NCI-H1436 treated with DMSO at 0.1 percent for 48 hours (cell line): ENCODE measurements at places on chromosomes 5 and 9.

DNA sequence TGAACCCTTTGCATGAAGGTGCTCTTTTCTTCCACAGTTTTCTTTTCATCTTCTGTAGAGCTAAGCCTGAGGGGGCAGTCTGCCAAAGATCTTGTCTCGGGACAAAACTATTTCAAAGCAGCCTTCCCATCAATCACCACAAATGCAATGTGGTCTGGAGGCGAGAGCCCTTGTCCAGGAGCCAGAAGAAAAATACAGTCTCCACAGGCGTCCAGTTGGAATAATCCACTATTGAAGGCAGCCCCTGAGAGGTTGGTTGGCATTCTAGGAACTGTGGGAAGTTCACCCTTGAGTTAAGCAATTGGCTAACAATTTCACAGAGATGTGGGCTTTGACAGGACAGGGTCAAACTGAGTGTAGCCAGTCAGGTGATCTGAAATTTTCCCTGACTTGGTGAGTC is 72.0 kb downstream of the SEMA6A start:
- no peak for DNase-seq

DNA sequence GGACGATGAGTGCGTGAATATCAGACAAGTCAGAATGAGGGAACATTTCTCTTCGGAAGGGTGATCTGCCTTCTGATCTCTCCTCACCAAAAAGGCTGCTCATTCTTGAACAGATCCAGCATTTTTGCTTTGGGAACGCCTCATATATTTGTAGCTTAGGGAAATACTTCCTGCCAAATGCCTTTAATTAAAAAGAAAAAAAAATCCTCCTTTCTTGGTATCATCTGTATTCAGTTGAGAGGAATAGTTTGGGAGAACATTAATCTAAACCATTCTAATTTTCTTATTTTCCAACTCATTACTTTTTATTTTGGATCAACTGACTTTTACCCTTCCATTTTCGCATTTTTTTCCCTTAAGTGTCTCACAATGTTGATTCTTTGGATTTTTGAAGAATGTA is 163.4 kb downstream of the SNX18 start:
- DNase-seq, result no peak

GRCh38 chr9:110622368-110622767 is 42.8 kb upstream of the SVEP1 start:
- no peak for DNase-seq

DNA sequence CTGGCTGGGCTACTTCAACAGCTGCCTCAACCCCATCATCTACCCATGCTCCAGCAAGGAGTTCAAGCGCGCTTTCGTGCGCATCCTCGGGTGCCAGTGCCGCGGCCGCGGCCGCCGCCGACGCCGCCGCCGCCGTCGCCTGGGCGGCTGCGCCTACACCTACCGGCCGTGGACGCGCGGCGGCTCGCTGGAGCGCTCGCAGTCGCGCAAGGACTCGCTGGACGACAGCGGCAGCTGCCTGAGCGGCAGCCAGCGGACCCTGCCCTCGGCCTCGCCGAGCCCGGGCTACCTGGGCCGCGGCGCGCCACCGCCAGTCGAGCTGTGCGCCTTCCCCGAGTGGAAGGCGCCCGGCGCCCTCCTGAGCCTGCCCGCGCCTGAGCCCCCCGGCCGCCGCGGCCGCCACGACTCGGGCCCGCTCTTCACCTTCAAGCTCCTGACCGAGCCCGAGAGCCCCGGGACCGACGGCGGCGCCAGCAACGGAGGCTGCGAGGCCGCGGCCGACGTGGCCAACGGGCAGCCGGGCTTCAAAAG is 36.9 kb upstream of the TTC1 start:
- no peak for DNase-seq

- DNase-seq, result no peak
Observed at GRCh38 chr9:125574126-125574877, 132.7 kb downstream of the MAPKAP1 start.

DNA sequence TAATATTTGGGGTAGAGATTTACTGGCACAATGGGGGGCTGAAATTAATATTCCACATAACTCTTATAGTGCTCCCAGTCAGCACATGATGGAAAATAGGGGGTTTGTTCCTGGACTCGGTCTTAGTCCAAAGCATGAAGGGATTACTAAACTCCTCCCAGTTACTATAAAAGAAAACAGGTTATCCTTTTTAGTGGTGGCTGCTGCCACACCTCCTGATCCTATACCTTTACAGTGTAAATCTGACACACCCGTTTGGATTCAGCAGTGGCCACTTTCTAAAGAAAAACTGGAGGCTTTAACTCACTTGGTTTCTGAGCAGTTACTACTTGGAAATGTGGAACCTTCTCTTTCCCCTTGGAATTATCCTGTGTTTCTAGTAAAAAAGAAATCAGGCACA is 572.9 kb upstream of the PTGER4 start:
- no peak for DNase-seq

DNA sequence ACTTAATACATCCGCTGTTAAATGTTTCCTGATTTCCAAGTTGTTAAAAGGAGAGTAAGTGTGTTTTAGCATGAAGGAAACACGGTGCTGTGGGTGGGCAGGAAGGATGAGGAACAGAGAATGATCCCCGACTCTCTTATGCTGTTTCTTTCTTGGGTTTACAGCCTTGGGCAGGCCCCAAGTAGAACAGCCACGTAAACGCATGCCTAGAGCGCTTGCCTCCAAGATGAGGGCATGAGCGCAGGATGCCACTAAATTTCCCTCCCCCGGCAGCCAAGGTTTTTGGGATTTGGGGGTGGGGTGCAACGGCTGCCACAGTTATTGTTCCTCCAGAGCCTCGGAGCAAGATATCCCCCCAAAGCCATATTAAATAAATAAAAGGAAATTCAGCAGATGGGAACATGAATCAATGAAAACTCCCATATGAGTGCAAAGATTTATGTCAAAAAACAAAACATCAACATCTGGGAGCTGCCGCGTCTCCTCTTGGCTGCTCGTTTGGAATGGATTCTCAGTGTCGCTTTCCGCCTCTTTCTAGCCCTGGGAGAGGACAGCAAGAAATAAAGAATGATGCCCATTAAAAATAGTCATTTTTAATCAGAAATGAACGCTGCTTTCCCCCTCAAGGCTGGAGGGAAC is 10.0 kb upstream of the DELE1 start:
- no peak for DNase-seq

GRCh38 chr9:6305954-6306563 is 22.1 kb upstream of the TPD52L3 start:
- no peak for DNase-seq

DNA sequence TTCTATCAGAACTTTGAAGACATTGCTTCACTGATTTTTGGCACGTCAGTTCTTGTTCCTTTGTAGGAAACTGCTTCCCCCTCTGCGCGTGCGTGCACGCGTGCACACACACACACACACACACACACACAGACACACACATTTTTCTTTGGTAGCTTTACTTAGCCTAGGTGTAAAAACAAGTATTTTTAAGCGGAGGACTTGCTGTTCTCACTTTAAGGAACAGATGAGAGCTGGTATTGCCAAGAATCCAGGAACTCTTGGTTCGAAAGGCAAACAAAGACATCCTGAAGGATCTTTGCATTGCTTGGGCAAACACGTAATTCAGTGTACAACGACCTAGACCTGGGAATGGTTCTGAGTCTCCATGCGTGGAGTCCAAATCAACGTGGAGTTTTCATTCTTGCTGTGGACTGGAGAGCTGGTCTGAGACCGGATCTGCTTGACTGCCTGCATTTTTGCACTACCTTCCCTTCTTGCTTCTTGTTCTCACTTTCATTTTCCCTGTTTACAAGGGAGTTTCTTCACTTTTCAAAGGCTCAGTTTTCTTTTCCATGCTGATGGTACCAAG is 8.2 kb downstream of the TMEM268 start:
- DNase-seq, result no peak

GRCh38 chr5:15499528-15500324 is at the start of gene FBXL7:
FBXL7 (plus strand) TSS chr5:15500180.
- no peak for DNase-seq

DNA sequence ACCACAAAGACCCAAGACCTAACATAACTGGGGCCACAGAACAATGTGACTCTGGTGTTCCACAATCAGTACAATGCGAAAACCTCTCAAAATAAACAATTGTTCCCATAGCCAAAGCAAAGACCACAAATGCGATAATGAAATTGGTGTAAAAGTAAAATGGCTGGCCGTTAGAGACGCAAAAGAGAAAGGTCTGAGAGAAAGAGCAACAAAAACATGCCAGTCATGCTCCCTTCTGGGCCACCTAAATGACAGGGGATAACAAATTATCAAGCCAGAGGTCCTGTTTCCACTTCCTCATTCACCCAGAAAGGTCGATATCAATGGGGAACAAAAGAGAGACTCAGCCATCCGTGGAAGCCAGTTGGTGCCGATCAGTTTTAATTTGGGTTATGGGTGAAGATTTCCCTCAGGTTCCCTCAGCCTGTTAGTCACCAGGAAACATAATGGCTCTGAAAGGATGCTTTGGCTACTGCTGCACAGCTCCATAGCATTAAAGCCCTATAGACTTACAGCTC is 9.2 kb upstream of the CFAP95 start:
- DNase-seq, result no peak

GRCh38 chr5:141914199-141914743 is 9.4 kb upstream of the DELE1 start:
- DNase-seq, result no peak

GRCh38 chr5:102781359-102781758 is 26.3 kb downstream of the PAM start:
- DNase-seq, result no peak

DNA sequence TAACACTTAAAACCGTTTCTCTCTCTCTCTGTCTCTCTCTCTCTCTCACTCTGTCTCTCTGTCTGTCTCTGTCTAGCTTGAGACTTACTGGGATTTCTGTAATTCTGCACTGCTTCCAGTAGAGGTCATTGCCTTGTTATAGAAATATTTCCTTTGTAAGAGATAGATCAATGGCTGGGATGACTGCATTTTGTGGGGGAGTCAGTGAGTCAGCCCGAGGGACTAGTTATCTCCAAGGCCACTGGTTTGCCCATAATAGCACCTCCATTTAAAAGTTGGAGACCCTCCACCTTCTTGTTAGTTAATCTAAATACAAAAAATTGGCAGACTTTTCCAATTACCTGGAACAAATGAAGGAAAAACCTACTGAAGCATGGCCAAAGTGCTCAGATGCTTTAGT is 547.2 kb downstream of the LRRC70 start:
- no peak for DNase-seq

GRCh38 chr5:56818450-56819037 is 3.2 kb downstream of the MAP3K1 start:
- DNase-seq, result no peak

DNA sequence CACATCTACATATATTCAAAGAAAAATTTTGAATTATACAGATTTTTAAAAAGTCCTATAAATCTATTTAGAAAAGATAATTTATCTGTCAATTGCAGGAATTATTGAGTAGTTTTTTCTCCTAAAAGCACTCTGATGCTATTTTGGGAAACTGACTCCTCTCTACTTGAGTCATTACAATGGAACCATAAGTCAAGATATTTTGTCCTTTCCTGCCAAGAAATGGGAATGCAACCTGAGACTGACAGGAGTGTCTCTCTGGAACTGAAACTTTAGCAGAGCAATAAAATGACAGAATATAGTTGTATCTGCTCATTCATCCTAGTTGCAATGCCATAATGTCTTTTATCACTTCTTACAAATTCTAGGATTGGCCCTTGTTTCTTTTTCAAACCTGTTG is 48.6 kb downstream of the CARTPT start:
- DNase-seq, result no peak

DNA sequence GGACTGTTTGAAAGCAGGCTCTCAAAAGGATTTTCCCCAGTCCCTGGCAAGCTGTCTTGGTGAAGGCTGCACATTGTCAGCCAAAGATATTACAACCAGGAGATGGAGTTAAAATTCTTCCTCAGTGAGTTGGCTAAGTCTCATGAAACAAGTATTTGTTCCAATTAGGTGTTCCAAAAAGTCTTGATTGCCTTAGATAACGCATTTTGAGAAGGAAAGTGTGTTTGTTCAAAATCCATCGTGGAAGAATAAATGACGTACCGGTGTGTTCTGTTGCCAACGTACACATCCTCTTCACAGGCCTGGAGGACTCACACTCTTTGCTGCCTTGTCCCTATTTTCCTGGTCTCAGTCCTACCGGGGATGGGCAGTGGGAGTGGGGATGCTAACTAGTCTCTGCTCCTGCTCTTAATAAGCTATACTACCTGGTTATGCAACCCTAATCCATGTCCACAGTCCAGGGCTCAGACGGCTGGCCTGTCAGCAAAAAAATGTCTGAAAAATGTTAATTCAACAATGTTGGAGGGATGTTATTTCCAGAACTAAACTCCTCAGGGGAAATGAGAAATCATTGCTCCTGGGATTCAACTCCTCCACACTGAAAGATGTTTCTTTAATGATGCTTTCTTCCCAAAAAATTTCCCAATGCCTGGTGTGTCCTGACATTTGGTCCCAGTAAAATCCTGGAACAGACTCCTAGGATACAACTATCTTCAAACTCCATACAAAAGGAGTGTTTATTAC is 175.3 kb upstream of the KLF9 start:
- DNase-seq, result no peak

GRCh38 chr5:180718810-180719453 is 20.9 kb downstream of the OR2Y1 start:
- no peak for DNase-seq

DNA sequence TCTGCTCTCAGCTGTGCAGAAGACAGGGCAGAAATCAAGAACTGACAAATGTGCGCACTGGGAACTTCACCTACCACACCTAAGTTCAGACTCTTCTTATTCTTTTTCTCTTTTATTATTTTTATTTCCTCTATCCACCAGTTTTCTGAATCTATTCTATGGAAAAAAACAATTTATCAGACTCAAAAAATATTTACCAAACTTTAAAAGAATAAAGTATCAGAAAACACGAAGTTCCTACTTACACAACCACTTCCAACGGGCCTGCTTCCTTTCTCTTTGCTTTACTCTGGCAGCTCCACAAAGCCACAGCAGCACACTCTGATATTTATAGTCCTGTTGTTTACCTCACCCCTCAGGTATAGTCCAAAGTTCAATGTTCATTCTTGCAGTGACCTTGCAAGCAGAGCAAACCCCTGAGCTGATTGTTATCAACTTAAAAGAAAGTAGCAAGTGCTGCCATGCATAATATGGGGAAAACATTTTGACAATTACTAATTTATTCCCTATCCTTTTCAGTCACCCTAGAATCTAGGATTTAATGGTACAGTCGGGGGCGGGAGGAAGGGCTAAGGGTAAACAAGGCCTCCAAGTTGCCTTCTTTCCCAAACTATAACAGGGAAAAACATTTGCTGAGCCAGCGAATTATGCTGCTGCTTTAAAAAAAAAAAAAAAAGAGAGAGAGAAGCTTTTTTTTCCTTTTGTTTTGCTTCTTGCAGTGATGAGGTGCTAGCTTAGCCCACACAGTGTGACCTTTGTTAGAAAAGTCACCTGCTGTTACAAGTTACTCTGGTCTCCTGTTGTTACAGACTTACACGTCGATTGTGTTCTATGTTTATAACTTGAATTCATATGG is at the start of gene SELENOP:
SELENOP (minus strand) TSS at position 302 of the 856 bp plus-strand sequence. CDS start 3,539 bp downstream, outside the sequence.
- DNase-seq, result no peak

- DNase-seq, result no peak
Observed at GRCh38 chr5:180133971-180134508, 62.5 kb upstream of the RNF130 start.
